ENCODE measurements at places on chromosomes 4 and X.

GRCh38 chr4:791898-792625 is 33.9 kb downstream of the CPLX1 start:
- peak; percentile 19 for DNase-seq

DNA sequence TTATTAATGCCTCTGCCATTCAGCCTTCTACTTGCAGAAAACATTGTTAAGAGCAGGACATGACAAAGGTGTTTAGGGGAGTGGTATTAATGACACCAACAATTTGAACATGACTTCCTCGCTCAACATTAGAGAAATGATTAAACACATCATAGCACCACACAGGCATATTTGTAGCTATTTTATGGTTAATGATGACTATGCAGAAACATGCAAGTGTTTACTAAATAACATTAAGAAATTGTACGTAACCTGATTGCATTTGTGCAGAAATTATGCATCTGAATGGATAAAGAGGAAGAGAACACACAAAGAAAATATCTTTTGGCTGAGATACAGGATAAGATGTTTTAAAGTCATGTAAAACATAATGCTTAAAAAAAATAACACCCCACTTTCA is 323.5 kb downstream of the LDB2 start:
- no peak for DNase-seq

GRCh38 chr4:22196551-22196950 is 248.0 kb upstream of the KCNIP4 start:
- DNase-seq: no peak

DNA sequence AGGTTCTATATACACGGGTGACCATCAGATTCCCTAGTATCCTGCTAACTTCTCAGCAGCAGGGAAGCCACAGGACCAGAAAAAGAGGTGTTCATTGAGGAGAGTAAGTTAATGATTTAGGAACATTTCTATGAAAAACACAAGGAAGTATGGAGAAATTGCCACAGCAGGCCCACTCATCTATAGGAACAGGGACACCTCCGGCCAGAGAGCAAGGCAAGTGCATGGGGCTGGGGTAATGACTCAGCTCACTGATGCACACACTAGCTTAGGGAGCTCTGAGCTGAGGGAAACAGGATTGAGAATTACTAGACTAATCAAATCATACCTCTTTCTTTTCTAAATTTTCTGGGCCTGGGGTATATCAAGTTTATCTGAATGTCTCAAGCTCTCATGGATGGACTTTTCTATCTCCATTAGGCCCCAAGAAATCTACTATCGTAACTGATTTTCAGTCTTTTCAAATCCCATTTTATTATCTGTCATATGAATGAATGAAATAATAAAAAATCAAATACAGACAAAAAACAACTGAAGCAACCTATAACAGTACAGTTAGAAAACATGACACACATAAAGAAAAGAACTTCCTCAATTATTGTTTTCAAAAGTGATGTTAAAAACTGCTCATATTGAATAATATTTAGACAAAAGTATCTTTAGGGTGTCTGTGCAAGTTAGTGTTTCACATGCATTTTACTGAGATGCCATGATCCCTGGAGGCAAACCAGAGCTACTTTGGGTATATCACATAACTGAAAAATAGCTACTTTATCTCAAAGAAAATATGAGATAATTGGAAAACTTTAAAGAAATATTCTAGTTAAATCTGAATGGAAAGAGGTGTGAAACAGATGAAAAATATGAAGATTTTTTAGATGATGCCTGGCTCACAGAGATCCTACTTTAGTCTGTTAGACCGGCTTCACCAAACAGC is 89.8 kb downstream of the FBXO8 start:
- DNase-seq: peak; percentile 44

- DNase-seq: no peak
Measured at GRCh38 chr4:150126864-150127203, 48.6 kb downstream of the DCLK2 start.

- no peak for DNase-seq
Measured at GRCh38 chr4:1661695-1662094, 22.4 kb downstream of the FAM53A start.

- no peak for DNase-seq
Measured at GRCh38 chr4:90306810-90307209, 179.6 kb downstream of the CCSER1 start.

DNA sequence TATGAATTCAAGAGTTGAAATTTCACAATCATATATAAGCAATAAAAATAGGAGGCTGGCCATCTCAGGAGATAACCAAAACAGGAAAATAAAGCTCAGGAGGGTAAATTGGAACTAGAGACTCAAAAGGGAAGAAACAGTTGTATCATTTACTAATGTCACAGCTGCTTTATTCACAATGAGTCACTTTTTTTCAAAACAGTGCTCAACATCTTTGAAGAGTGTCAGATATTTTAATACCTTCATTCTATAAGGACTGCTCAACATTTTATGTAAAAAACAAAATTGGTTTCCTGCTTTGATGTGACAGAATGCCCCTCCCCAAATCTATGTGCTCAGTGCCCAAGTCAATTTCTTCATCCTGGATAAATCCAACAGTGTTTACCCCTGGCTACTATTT is 97.7 kb downstream of the DDX60 start:
- DNase-seq: peak; percentile 3

DNA sequence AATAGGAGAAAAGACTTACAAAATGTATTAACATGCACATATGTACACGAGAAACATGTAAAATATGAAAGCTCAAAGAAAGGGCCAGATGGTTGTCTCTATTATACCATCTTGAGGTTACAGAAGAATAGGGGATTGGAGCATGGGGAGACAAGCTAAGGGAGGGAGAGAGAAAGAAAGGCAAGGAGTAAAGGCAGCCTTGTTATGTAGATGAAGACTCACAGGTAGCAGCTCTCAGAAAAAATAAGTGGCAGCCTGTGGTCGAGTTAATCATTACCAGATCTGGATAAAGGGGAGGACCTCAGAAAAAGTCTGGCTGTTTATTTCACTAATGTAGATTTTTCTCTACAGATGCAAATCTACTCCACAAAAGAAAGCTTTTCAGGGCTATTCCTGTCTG is 26.6 kb upstream of the PPP1R2C start:
- DNase-seq: no peak

DNA sequence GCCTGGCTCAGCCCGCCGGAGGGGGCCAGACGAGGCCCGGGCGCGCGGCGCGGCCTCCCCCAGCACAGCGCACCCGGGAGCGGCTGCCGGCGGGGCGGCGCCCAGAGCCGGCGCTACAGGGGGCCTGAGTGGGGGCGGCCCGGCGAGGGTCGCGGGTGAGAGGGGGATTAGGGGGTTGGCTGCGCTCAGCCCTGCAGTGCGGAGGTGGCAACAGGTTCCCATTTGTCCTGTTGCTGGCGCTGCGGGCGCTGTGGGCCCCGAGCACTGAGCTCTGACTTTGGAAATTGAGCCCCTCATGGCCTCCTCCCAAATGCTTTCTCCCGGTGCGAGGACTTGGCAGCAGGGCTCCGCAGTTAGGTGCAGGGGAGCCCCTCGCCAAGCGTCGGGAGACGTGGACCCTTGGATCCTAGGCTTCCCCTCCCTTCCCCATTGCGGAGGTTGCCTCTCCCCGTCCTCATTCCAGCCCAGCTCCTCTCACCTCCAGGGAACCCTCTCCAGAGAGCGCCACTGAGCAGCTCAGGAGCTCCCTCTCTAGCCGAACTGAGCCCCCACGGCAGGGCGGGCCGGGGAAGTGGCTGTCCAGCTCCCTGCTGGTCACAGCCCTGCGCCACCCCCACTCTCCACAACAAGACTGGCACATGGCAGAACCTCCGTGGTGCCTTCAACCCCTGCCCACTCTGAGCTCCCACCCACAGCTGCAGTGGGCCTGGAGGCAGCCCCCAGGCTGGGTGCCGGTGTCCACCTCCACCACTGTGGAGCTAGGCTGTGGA is 2.5 kb upstream of the DUSP9 start:
- no peak for DNase-seq

GRCh38 chrX:15646543-15646942 is 18.1 kb downstream of the CLTRN start:
- no peak for DNase-seq

DNA sequence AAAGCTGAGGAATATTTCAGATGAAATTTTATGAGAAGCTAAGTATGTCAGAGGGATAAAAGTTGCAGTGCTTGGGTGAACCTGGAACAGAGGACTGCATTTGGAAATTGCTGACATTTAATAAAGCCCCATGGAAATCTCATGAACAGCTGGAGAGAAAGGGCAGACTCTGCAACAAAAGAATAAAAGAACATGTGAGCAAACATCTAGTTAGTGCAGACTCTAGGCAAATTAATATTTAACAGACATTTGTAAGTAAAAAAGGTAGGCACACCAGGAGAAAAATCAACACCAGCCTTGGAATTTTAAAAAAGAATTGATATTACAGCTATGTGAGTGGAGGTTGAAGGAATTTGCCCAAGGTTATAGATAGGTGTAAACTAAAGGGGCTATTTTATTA is 114.6 kb upstream of the PUDP start:
- no peak for DNase-seq

- DNase-seq: no peak
Measured at GRCh38 chr4:156961196-156962057, 10.2 kb downstream of the PDGFC start.

DNA sequence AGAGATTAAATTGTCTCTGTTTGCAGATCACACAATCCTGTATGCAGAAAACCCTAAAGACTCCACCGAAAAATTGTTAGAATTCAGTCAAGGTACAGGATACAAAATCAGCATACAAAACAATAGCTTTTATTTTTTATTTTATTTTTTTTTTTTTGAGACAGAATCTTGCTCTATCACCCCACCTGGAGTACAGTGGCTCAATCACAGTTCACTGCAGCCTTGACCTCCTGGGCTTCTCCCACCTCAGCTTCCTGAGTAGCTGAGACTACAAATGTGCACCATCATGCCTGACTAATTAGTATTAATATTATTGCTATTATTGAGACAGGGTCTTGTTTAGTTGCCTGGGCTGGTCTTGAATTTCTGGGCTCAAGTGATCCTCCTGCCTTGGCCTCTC is 8.9 kb upstream of the PLXNB3 start:
- no peak for DNase-seq

DNA sequence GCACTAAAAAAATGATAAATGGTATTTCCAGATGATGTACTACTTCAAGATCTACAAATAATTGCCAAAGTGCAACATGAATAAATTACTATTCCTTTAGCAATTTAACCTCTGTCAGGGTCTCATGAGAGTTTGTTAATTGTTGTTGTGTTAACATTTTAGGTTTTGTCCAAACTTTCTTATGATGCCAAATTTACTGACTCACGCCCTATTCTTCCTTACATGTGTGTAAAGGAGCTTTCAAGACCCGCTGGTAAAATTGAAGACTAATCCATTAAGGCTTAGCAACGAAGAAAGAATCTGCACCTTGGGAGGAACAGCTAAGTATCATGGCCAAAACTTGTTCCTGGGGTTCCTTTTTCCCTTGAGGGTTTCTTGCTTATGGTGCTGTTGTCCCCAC is 252.7 kb upstream of the JADE1 start:
- no peak for DNase-seq

GRCh38 chr4:157372567-157372966 is 152.0 kb downstream of the GRIA2 start:
- no peak for DNase-seq

- DNase-seq: peak; percentile 69
Measured at GRCh38 chr4:74675673-74676279, 118.5 kb downstream of the BTC start.

- DNase-seq: peak; percentile 58
Measured at GRCh38 chr4:156560701-156561100, 410.9 kb downstream of the PDGFC start.

DNA sequence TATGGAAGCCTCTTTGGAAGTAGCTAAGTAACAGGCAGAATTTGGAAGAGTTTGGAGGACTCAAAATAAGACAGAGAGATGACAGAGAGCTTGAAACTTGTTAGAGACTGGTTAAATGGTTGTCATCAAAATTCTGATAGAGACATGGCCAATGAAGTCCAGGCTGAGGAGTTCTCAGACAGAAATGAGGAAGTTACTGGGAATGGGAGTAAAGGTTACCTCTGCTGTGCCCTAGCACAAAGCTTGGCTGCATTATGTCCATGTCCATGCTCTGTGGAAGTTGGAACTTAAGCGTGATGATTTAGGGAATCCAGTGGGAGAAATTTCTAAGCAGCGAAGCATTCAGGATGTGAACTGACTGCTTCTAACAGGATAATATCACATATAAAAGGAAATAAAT is 146.2 kb upstream of the NDST4 start:
- DNase-seq: no peak

GRCh38 chrX:126177133-126177840 is 11.2 kb upstream of the DCAF12L2 start:
- no peak for DNase-seq

DNA sequence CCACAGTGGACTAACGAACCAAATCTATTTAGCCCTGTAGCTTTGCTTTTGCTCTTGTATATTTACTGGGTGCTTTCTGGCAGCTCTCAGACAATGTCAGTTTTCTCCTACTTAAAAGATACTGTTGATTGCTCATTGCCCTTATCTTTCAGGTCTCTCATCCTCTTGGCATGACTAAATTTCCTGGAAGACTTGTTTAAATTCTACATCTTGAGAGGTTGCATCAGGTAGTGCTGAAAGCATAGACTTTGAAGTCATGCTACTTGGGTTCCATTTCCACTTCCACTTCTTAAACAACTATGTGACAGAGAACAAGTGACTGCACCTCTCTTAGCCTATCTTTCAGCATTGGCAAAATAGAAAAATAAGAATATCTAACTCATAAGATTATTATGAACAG is 8.4 kb downstream of the TDO2 start:
- DNase-seq: peak; percentile 85

DNA sequence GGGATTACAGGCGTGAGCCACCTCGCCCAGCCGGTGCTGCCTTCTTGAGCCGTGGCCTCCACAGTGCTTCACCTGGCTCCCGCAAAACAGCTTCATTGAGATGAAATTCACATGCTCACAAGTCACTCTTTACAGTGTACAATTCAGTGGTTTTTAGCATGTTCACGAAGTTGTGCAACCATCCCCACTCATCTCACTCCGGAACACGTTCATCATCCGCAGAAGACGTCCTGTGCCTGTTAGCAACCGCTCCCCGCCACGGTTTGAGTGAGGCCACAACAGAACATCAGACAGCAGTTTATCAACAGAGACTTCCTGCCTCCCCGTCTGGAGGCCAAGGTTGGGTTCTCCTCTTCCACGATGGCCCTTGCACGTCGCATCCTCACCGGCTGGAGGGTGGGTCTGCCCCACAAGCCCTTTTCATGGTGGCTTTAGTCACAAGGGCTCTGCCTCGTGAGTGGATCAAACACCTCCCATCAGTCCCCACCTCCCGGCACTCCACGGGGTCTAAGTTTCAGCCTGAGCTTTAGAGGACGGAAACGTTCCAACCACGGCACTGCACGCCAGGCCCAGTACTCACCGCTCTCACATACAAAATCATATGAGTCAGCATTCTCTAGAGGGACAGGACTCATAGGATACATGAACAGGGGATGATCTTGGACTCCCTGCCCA is 29.6 kb upstream of the SPON2 start:
- peak; percentile 100 for DNase-seq

Measured in amniotic epithelial cell (primary cell).